Globus pallidus (tissue), 1 donor: ENCODE measurements at places on chromosomes 1 and 21.
A peak's percentile ranks its signal among the peaks of the same experiment; 100 is the strongest.

GRCh38 chr1:112538883-112539282 lies 30.1 kb downstream of the WNT2B start:
- no peak for DNase-seq

DNA sequence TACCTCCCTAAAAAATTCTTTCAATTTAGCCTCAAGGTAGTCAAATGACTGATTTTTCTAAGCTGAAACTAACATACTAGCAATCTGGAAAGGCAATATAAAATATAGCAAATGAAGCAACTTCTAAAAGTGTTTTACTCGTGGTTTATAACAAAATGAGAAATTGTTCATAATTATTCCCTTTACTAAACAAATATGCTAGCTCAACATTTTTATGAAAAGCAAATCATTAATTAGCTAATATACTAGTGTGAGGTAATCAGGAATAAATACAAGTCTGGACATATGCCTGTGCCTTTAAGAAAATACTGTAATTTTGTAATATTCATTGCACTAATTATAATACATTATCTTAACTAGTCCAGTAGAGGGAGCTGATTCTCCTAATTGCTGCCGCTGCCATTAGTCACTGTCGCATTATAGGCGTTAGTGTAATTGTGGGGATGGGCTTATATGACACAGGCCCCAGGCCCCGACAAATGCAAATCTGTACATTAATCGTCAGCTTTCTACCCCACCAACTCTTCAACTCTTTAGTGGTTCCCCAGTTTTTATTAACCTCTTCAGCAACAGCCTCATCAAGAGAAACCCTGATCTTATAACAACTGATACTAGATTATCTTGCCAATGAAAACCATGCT lies 160.9 kb downstream of the GABPA start:
- peak; percentile 77 for DNase-seq

- DNase-seq: no peak
These were observed 2.3 kb downstream of the BRWD1 start for GRCh38 chr21:39311164-39311563.

DNA sequence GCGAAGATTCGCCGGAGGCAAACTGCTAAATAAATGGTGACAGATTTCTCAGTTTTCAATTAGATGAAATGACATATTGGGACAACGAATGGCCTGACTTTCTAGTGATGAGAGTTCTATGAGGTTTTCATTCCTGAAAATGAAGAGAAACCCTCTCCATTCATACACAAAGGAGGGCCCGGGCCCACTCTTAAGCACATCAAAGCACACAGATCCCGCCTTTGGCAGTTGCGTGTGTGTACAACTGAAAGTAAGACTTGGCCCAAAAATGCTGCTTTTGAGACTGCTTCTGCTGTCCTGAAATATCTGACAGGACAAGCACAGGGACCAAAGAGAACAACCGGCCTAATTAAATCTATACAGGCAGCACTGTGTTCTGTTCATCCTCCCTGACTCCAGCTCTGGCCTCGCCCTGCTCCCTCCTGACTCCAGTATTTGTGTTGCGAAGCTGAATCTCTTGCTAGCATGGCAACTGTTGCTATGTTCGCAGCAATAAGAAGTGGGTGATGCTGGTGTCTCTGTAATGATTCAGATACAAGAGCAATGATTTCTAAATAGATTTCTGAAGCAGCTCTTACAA lies 7.4 kb downstream of the LRRC53 start:
- DNase-seq: peak; percentile 3

DNA sequence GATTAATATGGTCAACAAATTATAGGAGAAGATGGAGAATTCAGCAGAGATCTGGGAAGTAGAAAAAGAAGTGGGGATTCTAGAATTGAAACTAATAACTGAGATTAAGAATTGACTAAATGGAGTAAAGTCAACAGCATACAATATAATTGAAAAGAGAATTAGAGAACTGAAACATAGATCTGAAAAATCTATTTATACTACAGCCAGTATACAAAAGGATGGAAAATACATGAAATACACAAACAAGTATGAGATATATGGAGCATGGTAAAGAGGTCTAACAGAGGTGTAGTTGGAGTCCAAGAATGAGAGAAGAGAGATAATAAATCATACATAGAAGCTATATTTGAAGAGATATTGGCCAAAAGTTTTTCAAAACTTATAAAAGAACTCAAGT lies 235.2 kb downstream of the FGGY start:
- DNase-seq: no peak

DNA sequence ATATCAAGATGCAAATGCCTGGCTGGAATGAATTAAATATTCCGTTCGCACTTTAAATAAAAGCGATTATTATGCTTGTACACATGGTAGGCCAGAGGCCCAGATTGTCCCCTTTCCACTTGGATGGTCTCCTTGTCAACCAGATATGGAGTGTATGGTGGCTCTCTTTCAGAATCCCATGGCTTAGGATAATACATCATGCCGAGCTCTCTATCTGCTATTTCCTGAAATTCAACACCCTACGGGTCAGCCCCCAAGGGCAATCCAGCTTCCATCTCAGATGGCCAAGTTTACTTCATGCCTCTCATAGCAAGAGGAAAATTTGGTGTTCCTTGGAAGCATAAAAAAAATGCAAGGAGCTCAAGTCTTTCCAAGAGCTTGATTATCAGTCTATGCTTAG lies 25.4 kb upstream of the FMO1 start:
- DNase-seq: no peak

- no peak for DNase-seq
These were observed 549.0 kb downstream of the KCNT2 start for GRCh38 chr1:196059210-196059609.

DNA sequence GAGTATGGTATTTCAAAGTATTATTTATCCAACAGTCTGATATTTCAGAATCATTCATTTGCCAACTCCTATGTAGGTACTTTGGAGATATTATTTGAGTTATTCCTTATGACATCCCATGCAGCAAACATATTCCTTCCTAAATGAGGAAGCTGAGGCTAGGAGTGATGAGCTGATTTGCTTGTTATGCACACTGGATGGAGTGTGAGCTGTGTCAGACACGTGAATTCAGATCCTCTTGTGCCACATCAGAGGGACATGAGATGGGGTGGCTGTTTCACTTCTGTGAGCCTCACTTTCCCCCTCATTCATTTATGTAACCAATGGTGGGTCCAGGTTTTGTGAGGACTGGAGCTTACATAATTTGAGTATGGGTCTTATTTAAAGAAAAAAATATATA lies 215.9 kb downstream of the DISC1 start:
- DNase-seq: no peak

DNA sequence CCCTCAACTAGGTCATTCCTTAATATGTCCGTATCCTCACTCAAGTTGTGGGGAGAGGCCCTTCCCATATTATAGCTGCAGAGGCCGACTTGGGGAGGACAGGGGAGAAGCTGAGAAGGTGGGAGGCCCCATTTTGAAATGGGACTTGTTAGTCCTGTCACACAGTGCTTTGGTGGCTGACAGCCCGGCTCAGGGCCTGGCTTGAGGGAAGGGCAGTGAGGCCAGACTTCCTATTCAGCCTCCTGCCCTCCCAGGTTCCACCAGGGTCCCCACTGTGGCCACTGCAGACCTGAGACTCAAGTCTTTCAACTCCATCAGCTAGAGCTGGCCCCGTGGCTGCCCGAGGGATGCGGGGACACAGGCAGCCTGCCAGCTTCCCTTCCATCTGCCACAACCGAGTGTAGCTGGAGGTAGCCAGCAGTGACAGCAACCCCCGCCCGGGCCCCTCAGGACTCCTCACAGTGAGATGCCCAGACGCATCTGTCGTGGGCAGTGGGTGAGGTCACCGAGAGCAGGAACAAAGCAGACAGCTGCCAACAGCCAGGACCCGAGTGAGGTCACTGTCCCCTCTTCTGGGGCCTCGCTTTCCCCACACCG lies 36.9 kb downstream of the SIM2 start:
- no peak for DNase-seq

GRCh38 chr1:4121834-4122512 lies 221.9 kb upstream of the C1orf174 start:
- DNase-seq: no peak

DNA sequence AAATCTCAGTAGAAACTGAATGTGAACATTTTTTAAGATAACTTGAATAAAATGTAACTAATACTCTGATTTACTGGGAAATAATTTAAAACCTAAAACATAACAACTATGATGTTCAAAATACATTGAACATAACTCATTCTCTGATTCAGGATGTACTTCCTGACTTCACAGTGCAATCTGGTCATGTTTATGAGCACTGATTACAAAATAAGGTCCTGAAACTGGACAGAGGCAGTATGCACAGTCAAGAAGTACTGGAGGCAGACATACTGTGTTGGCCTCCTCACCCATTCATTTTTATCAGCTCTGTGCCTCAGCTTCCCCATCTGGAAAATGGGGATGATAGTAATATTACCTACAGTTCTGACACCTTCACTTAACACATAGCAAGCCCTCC lies 651.3 kb downstream of the PTPRC start:
- no peak for DNase-seq

DNA sequence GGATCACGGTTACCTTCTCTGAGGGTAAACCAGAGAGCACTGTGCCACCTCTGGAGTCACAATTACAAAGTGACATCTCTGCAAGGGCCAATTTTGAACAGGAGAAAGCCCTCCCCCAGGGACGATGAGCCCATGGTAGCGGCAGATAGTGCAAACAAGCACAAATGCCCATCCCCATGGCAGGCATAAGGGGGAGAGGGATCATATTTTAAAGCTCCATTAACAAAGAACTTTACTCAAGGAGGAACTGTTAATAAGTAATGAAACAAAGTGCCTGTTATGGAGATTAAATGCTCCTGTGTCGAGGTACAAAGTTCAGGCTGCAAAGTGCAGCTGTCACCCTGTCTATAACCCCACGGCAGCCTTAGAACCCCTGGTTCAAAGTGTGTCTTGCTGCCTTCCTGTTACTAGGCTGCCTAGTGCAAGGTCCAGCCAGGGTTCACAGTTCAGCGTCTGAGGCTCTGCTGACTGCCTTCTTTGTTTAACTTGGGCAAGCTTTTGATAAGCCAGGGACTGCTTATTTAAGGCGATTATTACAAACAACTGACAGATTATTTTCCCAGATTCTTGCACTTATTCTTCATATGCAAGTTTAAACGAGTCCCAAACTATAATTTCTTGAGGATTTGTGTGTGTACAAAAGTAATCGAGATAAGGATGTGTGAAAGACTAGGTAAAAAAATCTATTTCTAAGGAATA lies 75.7 kb upstream of the NRIP1 start:
- no peak for DNase-seq

DNA sequence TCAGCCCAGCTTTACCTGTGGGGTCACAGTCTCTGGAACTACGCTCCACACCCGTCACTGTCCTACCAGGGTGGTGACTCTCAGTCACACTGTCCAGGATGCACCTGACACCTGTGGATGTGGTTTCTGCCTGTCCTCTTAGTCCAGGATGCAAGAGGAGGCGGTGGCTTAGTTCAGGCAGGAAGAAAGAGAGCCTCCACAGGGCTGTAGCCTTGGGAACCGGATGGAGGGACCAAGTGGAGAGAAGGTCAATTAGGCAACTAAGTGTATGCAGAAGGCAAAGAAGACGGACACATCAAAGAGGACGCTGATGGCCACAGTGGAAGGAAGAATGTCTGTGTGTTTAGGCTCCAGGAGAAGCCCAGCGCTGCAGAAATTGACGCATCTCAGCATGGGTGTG lies 153.9 kb upstream of the IRF2BP2 start:
- no peak for DNase-seq

DNA sequence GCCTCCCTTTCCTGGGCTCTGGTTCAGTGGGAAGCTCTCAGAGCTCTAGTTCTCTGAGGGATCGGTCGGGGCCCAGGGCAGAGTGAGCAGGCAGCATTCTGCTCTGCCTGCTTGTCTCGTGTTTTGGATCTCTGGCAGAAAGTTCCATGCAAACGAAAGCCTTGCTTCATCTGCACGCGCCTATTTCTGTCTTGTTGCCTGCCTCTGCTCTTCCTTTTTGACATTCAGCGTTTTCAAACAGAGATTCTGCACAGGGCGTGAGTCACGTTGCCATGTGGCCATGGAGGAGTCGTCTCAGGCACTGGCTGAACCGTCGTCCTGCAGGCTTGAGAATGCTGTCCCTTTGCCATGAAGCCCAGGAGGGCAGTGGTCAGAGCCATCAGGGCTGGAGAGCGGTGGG lies 20.3 kb downstream of the AJAP1 start:
- no peak for DNase-seq

DNA sequence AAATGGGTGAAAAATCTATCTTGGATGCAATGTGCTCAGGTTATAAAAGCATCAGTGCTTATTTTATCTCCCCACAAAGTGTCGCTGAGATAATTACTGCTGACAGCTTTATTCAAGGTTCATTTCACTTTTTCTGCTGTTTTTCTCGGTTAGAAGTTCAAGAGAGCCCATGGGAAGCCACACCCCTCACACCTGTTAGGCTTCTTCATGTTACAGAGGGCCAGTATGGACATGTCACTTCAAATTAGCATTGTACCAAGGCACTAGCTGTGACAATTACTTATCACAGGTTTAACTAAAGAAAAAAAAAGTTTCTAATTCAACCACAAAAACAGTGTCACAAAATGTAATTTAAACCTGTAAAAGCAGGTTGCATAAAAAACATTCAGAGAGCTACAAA lies 187.3 kb upstream of the DMRTA2 start:
- no peak for DNase-seq

DNA sequence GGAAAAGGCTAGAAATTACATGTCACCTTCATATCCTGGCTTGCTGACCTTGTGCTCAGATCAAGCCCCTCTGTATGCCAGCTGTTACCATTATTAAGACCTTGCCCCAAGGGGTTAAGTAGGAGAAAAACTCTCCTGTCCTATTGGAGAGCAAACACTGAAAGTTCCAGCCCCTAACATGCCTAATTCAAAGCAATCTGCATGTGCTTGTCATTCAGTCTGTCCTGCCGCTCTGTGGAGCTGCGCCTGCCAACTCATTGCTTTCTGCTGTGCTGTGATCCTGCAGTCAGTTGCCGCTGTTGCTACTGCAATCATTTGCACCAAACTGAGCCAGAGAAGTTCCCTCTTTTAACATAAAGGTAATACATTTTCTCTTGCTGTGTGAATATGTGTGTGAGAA lies 113.4 kb downstream of the DISP1 start:
- peak; percentile 44 for DNase-seq

GRCh38 chr1:11339346-11340232 lies 66.6 kb downstream of the UBIAD1 start:
- DNase-seq: no peak

DNA sequence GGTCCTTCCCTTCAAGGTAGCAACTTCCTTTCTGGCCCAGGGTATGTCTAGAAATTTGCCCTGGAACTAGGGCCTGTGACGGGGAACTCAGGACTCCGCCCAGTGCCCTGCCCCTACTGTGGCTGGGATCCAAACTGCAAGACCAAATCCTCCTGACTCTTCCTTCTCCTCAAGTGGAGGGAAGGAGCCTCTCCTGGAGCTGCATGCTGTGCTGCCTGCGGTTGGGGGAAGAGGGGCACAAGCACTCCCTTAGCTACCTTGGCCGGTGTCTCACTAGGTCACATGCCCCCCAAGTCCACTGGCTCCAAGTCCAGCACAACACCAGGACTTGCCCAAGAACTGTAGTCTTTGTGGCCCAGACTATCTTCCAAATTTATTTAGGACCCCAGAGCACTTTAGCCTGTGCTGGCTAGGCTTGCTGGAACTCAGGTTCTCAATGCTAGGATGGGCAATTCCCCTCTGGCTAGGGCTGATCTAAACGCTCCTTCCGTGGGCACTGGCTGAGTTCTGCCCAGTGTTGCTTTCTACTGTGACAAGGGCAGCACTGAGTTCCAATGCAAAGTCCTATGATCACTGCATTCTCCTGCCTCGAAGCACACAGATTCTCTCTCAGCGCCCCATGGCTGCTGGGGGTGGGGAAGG lies 12.2 kb downstream of the ADSS2 start:
- no peak for DNase-seq

- no peak for DNase-seq
These were observed 11.3 kb upstream of the RHEX start for GRCh38 chr1:206041640-206042039.

- no peak for DNase-seq
These were observed 13.3 kb downstream of the ARV1 start for GRCh38 chr1:230992100-230992774.
